ENCODE measurements at places on chromosomes 3 and 15.

DNA sequence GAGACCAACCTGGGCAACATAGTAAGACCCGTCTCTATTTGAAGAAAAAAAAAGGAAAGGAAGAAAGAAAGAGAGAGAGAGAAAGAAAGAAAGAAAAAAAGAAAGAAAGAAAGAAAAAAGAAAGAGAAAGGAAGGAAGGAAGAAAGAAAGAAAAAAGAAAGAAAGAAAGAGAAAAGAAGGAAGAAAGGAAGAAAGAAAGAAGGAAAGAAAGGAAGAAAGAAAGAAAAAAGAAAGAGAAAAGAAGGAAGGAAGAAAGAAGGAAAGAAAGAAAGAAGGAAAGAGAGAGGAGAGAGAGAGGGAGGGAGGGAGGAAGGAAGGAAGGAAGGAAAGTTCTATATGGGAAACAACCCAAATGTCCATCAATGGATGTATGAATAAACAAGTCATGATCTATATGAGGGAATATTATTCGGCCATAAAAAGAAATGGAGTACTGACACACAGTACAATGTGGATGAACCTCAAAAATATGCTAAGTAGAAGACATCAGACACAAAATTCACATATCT, 28.8 kb upstream of the TM4SF1 start:
- no peak for DNase-seq

DNA sequence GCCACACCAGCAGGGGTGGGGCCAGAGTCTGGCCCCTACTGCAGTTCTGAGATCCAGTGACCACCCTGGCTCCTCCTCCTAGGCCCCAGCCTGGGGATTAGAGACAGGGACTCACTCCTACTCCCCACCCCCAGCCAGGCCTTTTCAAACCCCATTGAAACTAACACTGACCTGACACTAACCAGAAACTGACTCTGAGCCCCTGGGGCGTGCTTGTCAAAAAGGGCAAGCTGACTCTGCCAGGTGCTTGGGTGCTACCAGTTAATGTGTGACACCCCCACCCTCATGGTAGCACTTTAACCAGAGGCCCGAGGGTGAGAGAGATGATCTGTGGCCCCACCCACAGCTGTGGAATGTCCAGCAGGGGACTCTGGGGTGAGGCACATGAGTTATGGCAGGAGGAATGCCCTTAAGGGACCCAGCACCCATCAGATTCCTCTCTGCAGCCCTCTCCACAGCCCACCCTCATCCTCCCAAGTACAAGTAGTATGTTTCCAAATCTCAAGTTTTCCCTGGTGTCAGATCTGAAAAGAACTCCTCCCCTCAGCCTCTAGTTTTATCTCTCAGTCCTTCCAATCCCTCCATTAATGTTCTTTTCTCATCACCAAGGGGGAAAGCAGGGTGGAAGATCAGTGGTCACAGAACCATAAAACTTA, 1.4 kb downstream of the PTH1R start:
- DNase-seq = no peak

DNA sequence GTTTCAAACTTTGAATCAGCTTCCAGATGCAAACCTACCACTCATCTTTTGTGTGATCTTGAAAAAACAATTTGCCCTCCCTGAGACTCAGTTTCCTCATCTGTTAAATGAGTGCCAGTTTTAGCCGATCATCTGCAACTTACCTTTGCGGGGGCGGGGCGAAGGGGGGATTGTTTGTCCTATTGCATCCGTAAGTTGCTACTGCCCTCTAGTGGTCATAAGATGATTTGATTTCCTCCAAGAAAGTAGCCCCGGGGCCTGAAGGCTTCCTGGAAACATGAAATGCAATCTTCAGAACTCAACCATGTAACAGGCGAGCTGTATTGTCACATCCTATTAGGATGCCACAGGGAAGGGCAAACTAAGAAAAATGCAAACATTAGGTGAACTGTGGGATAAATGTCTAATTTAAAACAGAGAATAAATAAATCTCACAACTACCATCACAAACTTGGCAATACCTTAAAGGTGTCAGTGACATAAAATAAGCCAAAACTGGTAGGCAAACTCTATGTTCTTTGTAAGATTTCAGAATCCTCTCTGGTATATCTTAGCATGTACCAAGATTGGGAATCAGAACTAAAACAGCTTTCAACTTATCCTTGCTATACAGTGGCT, 63.5 kb upstream of the CLDN18 start:
- peak; percentile 5 for DNase-seq

DNA sequence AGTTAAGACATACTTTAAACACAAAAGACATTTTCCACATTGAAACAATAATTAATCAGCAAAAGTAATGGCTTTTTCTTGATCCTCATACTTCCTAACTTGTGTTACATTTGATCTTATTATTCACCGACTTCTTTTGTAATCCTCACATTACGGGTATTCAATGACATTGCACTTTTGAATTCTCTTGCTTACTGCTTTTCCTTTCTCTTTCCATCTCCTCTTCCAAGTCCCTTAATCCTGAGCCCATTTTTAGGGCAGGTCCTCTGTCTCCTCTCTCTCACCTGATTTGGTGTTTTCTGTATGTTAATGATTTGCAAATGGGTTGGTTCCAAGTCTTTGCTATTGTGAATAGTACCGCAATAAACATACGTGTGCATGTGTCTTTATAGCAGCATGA, 48.5 kb upstream of the RAP2B start:
- no peak for DNase-seq

DNA sequence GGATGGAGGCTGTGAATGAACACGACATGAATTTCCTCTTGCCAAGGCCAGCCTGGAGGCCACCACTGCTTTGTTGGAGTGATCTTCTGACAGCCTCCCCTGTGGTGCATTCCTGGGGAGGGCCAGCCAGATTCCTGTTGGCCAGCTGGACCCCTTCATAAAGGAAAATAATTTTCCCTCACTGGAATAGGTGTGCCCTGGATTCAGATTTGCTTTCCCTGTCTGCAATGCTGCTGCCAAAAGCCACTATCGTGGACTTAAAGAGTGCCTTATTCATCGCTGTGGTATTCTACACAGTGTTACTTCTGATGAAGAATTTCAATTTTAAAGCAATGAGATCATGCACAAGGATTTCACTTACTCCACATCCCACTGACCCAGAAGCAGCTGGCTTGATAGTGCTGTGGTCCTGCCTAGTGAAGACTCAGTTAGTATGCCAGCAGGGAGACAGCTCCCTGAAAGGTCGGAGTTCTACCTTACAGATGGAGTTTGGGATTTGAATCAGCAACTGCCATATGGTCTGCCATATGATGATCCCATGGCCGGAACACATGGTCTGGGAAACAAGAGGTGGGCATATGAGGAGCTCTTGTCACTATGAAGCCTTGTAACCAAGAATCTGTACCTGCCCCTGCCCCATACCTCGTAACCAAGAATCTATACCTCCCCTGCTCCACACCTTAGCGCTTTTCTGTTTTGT, 145.2 kb downstream of the KLF13 start:
- no peak for DNase-seq

DNA sequence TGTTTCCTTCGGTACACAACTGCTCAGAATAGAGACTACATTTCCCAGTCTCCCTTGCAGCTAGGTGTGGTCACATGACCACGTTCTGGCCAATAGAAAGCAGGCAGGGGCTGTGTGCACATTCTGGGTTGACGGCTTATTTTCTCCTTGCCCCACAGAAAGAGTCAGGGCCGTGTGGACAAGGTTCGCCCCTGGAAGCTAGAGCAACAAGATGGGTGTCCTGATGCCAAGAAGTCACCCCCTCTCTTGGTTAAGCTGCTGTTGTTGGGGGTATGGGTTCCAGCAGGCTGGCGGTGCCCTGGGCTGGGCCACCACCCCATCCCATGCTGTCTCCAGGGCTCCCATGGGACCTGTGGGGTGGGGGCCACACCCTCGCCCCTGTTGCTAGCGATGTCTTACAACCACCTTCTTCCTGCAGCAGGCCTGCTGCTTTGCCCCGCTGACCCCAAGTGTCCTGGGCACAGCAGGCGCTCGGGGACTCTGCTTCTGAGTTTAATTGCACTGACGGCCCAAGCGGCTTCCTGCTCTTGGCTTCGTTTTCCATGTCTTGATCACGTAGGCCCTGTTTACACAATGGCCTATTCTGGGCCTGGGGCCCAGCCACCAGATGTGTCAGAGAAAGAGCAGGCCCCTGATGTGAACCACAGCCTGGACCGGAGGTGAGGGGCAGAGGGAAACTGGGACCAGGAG, 24.9 kb downstream of the ABTB1 start:
- no peak for DNase-seq

DNA sequence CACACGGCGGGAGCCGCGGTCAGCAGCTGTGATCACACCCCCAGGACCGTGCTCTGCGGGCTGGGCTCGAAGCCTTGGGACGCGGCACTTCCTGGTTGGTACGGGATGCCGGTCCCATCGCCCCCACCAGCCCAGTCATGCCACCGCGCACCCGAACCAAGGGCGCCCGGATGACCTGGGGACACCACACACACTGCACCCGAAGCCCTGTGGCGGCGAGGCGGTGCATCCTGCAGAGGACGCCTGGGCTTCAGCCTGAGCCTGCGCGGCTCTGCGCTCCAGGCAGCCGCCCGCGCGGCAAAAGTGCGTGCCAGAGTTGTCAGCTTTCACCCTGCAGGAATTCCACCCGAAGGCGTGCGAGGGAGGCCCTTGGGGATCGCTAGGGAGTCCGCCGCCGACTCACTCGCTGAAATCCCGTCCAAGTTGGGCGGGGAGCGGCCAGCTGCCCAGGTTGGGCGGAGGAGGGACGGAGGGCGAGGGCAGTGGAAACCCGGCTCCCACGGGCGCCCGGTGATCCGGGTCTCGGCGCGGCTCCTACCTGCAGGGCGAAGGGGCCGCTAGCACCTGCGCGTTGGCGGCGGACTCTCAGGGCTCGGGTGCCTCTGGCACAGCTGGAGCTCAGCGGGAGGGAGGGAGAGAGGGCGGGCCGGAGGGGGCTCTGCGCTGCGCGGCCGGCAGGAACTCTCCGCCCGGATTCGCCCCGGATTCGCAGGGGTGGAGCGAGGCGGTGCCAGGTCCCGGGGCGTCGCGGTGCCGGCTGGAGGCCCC, at the start of gene PLD1:
TSS of gene PLD1 (minus strand) at position 623 of the 768 bp plus-strand sequence. CDS start 72,432 bp downstream, outside the sequence.
- DNase-seq = no peak

- no peak for DNase-seq
Measured at GRCh38 chr3:111850537-111850936, 8.5 kb upstream of the PHLDB2 start.

- DNase-seq = no peak
Measured at GRCh38 chr3:194056731-194057415, 79.1 kb upstream of the HES1 start.

- no peak for DNase-seq
Measured at GRCh38 chr3:27024493-27024892, 344.7 kb downstream of the NEK10 start.

DNA sequence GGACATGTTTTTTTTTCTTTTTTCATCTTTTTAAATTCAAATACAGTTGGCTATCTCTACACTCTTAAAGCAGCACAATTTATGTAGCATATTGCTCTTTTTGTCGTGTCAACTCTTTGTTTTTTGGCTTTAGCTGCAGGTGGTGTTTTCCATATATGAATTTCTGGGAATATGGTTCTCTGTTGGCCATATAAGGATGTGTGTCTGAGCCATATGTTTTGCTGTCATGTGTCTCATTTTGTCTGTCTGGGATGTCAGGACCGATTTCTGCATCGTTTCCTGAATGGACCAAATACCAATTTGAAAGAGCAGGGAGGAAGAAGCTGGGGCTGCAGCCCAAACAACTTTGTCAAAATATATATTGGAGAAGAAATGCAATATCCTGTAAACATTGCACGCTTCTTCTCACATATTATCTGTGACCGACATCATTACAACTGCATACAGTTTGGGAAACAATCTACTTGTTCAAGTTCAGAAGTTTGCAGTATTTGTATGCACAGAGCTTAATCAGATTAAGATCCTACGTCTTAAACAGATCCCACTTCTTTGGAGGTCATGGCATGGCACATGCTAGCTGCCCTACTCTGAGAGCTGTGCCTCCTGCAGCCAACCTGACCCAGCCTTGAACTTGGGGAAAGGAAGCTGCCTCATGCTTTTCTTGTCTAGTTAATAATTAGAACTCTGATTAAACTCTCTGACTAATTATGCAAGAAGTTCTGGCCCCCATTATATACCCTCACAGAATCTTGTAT, 4.0 kb upstream of the SATB1 start:
- DNase-seq = no peak

GRCh38 chr3:127574880-127575878, 15.4 kb downstream of the TPRA1 start:
- peak; percentile 68 for DNase-seq

DNA sequence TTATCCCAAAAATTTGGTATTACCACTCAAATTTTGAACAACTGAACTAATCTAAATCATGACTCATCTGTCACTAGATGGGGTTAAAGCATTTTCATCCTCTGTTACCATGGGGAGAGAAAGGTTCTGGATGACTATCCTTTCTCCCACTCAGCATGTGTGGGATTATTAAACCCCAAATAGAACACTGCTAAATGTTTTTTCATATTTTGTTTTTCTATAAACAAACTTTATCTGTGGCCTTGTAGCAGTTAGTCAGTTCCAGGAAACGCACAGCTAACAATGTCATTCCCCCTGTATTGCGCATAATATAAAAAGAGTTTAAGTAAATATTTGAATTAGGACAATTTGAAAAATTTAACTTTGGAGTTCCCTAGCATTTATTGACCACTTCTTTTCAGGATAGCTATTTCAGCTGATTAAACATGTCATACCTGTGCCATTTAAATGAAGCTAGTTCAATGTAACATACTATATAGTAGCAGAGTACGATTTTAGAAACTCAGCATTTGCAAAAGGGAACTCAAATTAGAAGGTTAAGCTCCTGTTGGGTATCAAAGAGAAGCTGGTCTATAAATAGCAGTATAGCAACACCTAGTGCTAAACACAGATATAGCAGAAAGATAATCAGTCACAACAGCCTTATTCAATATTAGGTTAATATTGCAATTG, 9.2 kb upstream of the TMEM212 start:
- no peak for DNase-seq

GRCh38 chr3:2653706-2654105, 456.5 kb downstream of the IL5RA start:
- no peak for DNase-seq

- DNase-seq = no peak
Measured at GRCh38 chr3:172238188-172238587, 198.8 kb downstream of the FNDC3B start.

DNA sequence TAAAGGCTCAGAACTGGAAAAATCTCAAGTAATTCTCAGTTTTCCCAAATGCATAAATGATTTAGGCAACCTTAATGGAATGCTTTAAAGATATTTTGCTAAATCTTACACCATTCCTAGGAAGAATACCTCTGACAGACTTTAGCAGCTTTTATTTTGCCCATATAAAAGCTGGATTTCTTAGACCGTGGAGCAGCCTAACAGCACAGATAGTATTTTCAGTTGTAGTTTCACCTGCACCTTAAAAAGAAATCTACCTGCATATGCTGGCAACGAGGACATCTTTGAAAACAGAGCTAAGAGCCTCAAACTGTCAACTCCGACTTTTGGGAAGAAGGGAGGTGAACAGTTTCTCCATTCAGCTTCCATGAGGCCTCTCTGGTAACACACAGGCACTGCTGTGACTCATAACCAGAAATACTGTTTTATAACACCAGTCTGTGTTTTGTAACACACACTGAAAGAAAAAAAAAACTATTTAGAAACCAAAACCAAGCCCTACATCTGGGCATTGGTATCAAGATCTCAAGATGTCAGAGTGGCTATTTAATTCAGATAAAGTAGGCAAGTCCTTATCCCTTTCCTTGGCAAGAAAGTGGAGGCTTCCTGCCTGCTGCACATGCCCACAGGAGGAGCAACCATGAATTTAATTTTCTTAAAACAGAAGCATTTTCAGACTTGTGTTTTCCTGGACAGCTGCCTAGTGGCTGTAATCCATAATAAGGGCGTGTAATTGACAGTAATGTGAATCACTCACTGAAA, 181.5 kb upstream of the ICE2 start:
- no peak for DNase-seq

GRCh38 chr3:126988451-126989021, 5.6 kb downstream of the PLXNA1 start:
- DNase-seq = no peak

- no peak for DNase-seq
Measured at GRCh38 chr15:67085818-67086636, 20.6 kb downstream of the SMAD3 start.

Data from stimulated activated CD8-positive, alpha-beta memory T cell treated with anti-CD3 and anti-CD28 coated beads, Interleukin-7, amount 100 ng/mL, for 1 hour (primary cell).